Stimulated activated CD8-positive, alpha-beta memory T cell treated with anti-CD3 and anti-CD28 coated beads, Interleukin-7, amount 100 ng/mL, for 1 hour (primary cell): ENCODE measurements at places on chromosomes 11 and 22.

DNA sequence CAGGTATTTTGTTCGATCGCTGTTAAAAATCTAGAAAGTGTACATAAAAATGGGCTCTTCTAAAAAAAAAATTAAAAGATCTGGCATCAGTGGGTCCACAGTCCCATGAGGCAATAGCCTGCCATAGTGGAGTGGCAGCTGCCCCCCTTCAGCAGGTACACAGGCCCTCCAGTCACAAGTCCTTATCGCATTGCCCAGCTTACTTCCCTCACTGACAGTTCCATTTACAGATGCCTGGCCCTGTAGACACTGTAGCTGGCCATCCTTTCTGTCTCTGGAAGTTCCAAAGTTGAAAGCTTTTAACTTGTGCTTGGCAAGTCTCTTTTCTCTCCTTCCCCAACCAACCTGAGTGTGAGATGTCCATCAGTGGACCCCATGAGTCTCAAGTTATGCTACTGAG, 11.4 kb downstream of the ZNRF3 start:
- no peak for DNase-seq

DNA sequence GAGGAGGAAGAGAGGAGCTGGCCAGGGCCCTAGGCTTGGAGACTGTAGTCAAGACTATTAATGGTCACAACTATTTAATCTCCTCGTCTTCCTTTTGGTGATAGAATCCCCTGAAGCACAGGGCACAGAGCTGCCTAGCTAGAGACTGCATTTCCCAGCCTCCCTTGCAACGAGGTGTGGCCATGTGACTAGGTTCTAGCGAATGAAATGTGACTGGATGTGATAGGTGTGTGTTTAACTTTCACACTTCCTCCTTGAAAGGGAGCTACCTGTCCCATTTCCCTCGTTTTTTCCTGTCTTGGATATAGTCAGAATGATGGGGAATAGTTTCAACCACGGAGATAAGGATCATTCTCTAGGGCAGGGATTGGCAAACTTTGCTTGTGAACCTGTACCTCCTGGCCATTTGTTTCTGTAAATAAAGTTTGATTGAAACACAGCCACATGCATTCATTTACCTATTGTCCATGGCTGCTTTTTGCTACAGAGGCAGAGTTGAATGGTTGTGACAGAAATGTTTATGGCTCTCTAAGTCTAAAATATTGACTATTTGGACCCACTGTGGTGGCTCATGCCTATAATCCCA, 313.5 kb downstream of the MIAT start:
- no peak for DNase-seq

DNA sequence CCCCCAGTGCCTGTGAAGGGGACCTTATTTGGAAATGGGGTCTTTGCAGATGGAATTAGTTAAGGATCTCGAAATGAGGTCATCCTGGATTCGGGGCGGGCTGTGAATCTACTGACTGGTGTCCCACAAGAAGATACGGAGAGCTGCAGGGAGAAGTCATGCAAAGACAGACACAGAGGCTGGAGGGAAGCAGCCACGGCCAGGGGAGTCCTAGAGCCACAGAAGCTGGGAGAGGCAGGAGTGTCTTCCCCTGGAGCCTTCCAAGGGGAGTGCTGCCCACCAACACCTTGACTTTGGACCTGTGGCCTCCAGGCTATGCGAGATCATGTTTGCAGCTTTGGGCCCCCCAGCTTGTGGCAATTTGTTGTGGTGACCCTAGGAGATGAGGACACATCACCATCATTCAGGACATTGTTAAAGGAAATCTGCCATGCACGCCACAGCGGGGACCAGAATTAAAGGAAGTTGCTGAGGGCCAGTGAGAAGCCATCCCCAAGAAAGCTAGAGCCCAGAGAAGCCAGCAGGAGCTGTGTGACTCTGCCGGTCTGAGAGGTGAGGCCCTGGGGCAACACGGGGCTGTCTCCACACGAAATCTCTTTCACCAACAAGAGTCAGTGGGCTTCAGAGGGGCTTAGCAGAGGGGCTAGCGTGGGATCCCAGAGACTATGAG, 434.7 kb downstream of the BRD1 start:
- DNase-seq, result no peak

DNA sequence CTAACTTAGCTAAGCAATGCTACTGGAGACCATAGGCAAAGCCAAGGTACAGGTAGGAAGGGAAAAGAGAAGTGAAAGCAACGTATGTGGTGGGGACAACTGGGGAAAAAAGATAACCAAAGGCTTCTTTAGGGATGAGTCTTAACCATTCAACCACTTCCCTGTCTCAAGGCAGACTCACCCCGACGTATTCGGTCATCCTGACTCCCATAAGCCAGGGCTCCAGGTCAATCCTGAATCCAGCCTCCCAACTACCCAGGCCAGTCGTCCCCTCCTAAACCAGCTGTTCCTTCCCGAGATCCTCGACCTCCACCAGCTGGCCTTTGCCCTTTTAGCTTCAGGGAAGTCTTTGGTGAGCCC, 330 bp downstream of the ACP2 start:
- no peak for DNase-seq

DNA sequence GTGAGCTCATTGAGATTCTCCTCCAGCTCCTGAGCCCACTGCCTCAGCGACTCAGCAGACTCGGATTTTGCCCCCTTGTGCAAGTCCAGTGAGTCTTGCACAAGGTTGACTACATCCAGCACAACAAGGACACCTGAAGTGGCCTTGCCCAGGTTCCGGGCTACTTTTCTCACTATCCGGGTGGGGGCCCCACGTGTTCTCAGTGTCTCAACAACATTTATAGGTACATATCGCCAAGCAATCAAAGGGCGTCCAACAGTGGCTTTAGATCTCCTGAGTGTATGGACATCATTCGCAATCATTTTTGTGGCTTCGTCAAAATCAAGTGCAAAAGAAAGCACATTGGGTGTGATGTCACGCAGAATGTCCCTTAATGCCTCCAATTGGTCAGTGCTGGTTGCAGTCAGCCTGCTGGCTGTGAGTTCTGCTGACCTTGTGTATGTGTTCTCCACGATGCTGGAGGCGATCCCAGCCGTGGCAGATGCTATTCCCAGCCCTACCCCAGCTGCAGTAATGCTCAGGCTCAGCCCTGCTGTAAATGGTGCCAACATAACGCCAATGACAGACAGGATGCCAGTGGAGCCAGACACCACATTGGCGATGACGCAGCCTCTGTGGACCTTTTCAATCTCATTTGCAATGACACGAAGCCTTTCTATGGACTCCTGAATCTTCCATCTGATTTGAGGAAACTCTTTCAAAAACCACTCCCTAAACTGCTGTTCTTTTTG, 10.3 kb downstream of the APOL4 start:
- DNase-seq, result no peak

DNA sequence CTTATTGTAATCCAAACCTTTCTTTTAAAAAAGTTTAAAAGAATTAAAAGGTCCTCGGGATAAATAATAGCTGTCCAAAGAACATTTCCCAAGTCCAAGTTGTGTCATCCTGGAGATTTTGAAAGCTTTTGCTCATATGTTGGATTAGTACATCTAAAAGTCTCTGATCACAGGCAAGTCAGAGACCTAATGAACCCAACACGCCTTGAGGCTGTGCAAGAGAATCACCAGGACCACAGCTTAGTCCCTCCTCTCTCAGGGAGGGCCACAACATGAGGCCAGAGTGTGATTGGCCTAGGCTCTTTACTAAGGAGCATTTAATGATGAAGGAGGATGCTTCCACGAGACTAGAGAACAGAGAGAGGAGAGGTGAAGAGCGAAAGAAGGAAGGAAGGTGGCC, 98.7 kb upstream of the OR5AK2 start:
- DNase-seq, result no peak

DNA sequence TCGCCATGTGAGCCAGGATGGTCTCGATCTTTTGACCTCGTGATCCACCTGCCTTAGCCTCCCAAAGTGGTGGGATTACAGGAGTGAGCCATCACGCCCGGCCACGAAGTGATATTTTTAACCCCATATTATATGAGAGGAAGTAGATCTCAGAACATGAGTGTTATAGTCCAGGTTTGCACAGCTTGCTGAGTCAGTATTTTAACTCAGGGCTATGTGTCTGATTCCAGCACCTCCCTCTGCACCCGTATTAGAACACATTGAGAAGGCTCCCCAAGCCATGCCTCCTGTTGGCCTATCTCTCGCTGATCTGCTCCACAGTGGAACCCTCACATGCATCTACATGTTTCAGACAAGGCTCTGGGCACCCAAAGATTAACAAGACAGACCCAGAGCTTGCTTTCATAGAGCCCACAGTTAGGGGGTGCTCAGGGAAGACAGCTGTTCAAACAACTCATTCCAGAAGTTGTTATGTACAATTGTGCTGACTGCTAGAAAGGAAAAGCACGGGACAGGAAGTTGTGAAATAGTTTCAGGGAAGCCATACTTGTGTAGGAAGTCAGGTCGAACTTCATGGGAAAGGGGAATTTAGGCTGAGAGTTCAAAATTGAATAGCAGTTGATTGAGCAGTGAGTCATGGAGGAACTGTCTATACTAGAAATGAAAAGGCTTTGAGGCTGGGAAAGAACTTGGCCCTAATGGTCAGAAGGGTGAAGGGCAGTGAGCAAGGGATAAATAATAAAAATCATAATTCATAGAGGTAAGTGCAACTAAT, 49.3 kb upstream of the CLPB start:
- DNase-seq, result no peak

GRCh38 chr11:81253244-81253643, 1480.4 kb downstream of the FAM181B start:
- DNase-seq, result no peak

- DNase-seq, result no peak
Observed at GRCh38 chr11:63504054-63504453, 1.8 kb upstream of the LGALS12 start.

- DNase-seq, result no peak
Observed at GRCh38 chr11:60910281-60910687, 3.7 kb upstream of the TMEM109 start.

- no peak for DNase-seq
Observed at GRCh38 chr11:109514313-109515018, 92.5 kb downstream of the C11orf87 start.

- DNase-seq, result no peak
Observed at GRCh38 chr11:116972691-116973090, 125.5 kb downstream of the SIK3 start.

GRCh38 chr11:47152953-47153950, 23.4 kb downstream of the ARFGAP2 start:
- peak; percentile 11 for DNase-seq

- no peak for DNase-seq
Observed at GRCh38 chr11:132208477-132209055, 838.2 kb downstream of the NTM start.

- no peak for DNase-seq
Observed at GRCh38 chr11:4086575-4087353, 7.8 kb upstream of the RRM1 start.

DNA sequence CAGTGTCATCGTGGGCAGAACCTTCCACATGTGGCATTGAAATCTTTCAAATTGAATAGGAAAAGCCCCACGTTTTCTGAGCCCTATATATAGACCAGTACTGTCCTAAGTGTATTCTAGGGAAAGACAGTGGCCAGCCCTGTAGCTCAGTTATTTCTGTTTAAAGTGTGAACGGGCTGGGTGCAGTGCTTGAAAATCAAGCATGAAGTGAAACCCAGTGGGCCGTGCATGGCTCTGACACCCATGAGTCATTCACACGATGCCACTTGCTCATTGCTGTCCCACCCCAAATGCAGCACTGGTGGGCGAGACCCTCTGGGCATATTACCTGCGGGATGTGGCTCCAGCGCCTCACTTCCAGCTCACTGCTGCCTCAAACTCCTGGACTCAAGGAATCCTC, 29.8 kb upstream of the CCDC188 start:
- DNase-seq, result no peak

- no peak for DNase-seq
Observed at GRCh38 chr11:94795476-94796189, 27.5 kb downstream of the AMOTL1 start.
